ENCODE measurements at places on chromosomes 4 and X.

DNA sequence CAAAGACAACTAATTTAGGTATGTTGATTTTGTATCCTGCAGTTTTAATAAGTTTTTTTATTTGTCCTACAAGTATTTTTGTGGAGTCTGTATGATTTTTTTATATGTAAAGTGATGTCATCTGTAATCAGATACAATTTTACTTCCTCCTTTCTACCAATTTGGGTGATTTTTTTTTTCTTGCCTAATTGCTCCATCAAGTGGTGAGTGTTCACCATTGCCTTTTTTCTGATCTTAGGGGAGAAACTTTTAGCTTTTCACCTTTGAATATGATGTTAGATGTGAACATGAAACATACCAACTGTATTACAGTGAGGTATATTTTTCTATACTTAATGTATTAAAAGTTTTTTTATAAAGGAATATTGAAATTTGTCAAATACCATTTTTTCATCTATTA, 362.3 kb downstream of the PABPC4L start:
- DNase-seq: no peak

DNA sequence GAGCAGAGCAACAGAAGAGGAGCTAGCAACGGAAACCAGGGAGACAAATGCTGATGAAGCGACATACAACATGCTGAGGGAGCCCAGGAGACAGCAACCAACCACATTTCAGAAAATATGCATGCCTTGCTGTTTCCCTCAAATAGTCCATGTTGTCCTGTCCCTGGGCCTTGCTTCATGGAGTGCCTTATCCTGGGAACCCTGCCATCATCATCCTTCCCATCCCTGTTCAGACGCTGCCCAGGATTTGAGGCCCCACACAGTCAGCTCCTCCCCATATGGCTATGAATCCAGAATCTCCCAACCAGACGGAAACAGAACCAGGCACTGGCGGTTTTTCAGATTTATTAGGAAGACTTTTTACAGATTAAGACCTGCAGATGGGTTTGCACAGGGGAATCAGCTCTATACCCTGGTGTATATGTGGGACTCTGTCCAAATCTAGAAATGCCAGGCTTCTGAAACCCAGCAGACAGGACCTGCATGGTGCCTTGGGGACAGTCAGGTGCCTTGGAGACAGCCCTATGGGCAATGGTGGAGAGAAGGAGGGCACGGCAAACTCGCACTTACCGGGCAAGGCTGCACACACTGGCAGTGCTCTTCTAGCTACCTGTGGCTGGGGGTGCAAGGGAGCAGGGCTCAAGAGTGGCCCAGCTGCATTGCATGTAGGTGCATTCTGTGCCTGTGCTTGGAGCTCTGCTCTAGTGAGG, 199.7 kb upstream of the MAMLD1 start:
- DNase-seq: no peak

DNA sequence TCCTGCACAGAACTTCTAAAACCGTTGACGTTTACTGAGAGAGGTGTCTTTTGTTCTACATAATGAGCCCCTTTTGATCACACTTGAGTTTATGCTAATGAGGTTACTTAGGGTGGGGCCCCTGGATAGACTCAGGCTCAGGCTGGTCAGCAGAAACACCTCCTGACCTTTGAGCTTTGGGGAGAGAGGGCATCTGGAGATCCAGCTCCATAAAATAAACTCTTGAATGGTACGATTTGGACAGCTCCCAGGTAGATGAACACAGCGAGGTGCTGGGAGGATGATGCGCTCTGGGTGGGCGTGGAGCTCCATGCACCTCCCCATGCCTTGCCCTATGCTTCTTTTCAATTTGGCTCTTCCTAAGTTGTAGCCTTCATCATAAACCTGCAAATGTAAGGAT, 52.0 kb downstream of the ENOPH1 start:
- DNase-seq: no peak

DNA sequence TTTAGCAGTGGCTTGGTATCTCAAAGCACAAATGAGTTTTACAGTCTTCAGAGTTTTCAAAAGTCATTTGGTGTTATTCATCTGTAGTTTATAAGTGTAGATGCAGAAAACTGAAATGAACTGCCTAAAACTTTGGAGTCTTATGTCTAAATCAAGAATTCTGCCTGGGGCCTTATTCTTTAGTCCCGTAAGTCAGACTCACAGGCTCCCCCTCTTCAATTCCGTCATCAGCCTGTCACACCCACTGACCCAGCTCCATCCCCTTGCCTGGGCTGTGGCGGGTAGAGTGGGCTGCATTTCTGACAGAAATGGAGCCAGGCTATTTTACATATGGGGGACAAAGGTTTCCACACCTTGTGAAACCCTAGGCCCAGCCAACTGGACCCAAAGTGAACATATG, 44.3 kb downstream of the TSPAN5 start:
- DNase-seq: no peak

- DNase-seq: no peak
Measured at GRCh38 chr4:15706646-15707362, 3.9 kb downstream of the BST1 start.

GRCh38 chr4:138494931-138495330, 252.8 kb upstream of the SLC7A11 start:
- DNase-seq: peak; percentile 19

DNA sequence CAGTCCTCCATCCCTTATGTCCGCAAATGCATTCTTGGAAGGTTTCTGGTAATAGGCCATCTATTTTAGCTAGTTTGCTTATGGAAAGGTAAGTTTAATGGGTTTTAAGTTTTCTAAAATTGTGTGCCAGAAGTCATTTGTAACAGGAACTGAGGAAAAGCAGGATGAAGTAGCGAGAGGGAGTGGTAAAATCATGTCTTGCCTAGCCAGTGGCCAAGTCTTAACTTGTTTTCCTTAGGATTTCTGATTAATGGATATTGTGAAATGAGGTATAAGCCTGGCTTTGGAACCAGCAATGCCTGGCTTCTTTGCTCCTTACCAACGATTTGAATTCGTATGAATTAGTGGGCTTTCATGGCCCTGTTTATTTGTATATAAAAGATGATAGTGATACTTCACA, 7.3 kb downstream of the SEC24B start:
- DNase-seq: no peak

DNA sequence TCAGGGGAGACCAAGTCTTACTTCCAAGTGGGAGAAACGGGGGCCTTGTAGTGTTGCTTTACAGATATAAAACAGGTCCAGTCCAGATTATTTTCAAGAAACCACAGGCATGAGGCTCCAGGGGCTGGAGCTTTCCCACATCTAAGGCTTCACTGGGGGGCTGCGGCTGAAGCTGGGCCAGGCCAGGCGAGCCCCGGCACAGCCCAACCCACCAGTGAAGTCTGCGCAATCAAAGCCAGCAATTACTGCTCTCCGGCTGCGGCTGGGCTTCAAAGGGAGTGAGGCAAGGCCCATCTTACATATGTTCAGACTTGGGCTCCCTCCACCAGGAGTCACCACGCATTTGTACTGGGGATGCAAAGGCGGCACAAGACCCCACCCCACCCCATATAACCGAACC, 61.7 kb downstream of the HADH start:
- DNase-seq: no peak

DNA sequence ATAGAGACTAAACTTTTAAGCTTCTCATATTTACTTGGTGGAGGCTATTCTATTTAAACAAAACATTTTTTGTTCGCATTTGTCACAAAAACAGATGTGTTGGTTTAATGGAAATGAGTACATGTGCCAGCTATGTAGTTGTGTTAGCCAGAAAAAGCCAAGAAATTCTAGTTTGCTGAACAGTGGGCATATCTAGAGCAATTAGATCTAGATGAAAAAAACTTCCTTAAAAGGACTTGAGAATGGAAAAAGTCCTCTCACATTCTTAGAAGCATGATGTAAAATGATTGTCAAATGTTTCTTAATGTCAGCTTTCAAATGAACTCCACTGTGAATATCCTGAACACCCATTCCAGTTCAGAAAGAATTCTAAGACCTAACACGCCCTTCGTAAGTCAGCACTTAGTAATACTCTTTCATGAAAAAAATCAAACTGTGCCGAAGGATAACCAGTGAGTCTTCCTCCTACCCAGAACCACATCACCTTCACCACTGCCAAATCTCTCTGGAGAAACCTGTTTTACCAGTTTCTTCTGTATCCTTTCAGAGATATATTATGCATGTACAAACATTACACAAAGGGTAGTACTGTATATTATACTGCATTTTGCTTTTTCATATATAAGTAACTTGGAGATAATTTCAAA, 28.2 kb downstream of the PHKA1 start:
- peak; percentile 19 for DNase-seq

DNA sequence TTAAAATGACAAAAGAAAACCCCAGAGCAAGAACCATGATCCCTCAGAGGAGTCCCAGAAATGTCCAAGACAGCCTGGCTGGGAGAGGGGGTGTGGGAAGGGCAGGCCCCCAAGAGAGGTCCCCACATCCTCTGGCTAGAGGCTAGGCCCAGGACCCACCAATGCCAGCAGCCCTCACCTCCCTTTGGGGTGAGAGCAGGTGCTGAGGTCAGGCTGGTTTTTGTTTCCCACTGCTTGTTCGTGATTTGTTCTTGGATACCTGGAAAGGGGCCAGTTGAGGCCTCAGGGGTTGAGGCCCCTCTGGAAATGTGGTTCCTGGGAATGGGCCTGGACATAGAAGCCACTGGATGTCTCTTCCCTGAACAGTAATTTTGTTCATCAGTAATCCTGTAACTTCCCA, 2.3 kb upstream of the GRSF1 start:
- DNase-seq: no peak

GRCh38 chrX:53122013-53122412, 28.1 kb downstream of the KANTR start:
- no peak for DNase-seq

GRCh38 chr4:162878096-162878495, 288.6 kb downstream of the NAF1 start:
- no peak for DNase-seq

DNA sequence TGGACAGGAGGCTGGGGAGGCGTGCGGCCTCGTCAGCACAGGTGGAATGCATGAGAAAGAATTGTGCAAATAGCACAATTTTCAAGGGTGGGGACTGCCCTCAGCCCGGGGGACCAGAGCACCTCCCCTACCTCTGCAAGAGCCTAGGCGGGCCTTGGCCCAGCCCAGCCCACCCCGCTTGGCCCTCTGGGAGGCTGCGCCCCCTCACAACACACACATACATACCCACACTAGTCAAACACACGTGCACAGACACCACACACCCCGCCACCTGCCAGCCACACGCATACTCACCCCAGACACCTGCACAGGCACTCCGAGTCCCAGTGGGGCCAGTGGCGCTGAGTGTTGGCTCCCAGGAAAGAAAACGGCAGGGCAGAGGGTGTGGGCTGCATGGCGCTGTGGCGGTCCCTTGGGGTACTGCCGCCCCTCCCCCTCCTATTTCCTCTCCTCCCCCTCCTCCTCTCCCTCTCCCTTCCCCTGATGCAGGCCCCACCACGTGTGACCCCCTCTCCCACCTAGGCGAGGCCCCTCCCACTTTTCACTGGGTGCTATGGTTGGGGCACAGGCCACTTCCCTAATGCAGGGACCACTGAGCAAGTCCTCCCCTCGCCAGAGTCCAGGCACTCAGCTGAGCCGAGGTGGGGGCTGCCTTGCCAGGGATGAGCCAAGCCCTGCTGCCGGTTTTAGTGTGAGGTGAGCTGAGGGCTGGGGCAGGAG, 84.5 kb downstream of the FAM53A start:
- DNase-seq: no peak

GRCh38 chrX:25442499-25442898, 426.7 kb upstream of the ARX start:
- no peak for DNase-seq

DNA sequence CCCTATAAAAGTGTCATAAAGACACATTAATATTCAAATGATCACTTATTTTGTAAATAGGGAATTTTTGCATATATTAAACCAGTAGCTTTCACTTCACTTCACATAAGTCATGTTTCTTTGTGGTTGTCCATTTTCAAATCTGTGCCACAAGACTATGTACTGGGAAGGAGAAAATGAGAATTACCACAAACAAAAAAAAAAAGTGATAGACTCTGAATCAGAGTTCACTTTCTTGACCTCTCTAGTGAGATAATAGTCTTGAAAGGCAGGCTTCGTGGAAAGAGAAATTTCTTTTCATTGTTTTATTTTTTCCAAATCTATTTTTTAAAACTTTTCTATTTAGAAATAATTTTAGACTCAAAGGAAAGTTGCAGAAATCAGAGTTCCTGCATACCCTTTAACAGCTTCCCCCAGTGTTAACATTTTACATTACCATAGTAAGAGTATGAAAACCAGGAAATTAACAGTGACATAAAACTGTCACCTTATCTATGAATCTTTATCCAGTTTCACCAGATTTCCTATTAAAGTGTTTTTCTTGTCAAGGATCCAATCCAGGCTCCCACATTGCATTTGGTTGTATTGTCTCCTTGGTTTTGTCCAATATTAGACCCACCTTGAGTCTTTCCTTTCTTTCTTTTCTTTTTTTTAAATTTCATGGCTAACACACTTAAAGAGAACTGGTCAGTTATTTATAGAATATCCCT, 215.4 kb upstream of the PGRMC2 start:
- no peak for DNase-seq

DNA sequence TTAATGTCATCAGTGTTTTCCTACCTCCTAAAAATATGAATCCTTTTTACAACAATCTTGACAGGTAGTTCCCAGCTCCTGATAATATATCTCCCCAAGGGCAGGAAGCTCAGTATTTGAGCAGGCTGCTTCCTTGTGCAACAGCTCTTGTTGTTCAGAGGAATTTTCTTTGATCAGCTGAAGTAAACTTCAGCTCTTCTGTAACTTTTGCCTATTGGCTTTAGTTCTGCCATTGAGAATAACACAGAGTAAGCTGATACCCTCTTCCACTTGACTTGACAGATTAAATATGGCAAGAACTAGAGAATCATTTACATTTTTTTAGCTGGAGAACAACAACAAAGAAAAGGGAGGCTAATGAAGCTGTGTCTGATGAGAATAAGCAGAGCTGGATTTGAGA, 75.2 kb downstream of the LUZP4 start:
- no peak for DNase-seq

DNA sequence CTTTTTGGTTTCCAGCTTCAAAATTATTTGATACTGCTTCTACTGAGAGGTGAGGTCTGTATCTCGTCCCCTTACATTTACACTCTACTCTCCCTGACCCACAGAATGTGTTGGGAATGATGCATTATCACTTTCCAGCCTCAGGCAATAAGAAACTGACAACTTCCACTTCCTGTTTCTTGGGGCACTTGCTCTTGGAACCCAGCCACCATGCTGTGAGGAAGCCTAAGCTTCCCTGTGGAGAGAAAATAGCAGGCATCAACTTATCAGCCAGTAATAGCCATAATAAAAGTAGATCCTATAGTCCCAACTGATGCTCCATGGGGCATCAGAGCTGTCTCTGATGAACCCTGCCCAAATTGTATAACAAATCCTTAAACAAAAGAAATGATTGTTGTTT, 32.6 kb downstream of the RELL1 start:
- no peak for DNase-seq

GRCh38 chr4:56908206-56909085, 746 bp downstream of the REST start:
- DNase-seq: no peak
